MG63 (cell line): ENCODE measurements at places on chromosomes 7 and 10.

GRCh38 chr10:84328418-84329195, at the start of gene CCSER2:
TSS of gene CCSER2 (plus strand) at chr10:84328589. CDS start at chr10:84371053, 42,464 bp downstream.
- peak; percentile 60 for DNase-seq

DNA sequence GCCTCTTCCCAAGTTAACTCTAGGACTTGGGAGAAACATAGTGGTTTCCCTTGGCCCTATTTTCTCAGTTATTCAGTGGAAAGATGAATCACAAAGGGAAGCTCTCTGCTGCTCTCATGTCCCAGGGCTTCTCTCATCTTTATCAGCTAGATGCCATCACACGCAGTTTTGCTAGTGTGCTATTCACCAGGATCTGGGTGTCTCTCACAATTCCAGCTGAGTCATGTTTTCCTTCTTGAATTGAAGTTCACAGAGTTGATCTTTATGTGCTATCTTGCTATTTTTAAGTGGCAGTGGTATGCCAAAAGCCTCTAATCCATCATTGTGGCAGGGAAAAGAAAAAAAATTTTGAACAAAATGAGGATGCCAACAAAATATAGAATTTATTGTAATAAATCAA, 101.3 kb downstream of the TWIST1 start:
- DNase-seq, result no peak

GRCh38 chr10:78492424-78492823, 458.8 kb downstream of the RPS24 start:
- DNase-seq, result no peak

GRCh38 chr10:76031769-76032699, 600.6 kb downstream of the LRMDA start:
- no peak for DNase-seq

- no peak for DNase-seq
Measured at GRCh38 chr10:70952401-70952800, 64.0 kb upstream of the PCBD1 start.

DNA sequence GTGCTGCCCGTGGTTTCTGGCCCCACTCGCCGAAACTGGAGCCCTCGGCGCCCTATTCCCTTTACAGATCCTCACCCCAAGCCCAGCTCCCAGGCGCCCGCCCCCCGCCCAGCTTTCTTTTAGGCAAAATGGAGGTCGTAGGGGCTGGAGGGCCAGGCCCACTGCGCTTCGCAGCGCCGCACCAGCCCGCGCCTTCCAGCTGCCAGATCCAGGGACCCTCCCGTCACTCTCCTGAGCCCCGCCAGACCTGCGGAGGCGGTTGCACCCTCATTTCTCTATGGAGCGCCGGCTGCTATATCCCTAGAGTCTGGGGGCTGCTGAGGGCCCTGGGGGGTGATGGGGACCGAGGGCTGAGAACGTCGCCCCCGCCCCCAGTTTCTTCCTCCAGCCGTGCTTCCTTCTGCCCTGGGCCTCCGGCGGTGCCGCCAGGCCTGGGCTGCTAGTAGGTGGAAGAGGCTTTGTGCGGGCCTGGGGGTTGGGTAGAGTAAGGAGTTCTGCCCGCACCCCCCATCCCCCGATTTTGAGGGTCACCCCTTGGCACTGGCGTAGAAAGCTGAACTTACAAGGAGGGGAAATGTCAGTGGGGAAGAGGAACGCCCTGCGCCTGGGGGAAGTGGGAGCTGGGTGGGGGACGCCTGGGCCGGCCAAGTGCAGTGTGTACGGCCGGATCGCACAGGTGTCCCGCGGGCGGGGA, 1.0 kb downstream of the GNB2 start:
- DNase-seq, result no peak

GRCh38 chr7:27118580-27118979, 12.0 kb downstream of the HOXA4 start:
- no peak for DNase-seq

DNA sequence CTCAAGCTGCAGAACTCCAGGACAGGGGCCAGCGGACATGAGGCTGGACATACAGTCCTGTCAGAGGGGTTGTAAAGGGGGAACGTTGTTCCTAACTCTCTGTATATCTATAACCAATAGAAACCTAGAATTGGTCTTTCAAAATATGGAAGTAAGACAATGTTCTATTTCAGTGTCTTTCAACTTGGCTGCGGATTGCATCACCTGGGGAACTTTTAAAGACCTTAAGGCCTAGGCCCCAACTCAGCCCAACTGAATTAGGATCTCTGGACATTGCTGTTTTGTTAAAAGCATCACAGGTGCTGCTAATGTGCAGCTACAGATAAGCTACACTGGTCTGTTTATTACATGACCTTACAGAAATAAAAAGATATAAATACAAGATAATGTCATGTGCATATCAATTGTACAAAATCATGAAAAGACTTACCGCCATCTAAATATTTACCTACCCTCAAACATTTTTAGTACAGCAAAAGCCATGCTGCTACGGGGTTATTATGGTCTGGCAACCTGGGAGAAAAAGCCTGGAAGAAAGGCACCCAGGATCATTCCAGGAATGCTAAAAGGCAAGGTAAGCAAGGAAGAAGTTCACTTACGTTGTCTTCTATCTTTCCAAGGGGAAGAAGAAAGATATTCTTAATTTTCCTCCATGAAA, 169.1 kb downstream of the RAPGEF5 start:
- no peak for DNase-seq

GRCh38 chr10:124745673-124746072, 1.5 kb upstream of the FAM53B start:
- DNase-seq, result no peak

- DNase-seq, result peak; percentile 26
Measured at GRCh38 chr7:86469680-86470295, 173.9 kb upstream of the GRM3 start.

- no peak for DNase-seq
Measured at GRCh38 chr10:88974012-88974411, 16.6 kb upstream of the FAS start.

DNA sequence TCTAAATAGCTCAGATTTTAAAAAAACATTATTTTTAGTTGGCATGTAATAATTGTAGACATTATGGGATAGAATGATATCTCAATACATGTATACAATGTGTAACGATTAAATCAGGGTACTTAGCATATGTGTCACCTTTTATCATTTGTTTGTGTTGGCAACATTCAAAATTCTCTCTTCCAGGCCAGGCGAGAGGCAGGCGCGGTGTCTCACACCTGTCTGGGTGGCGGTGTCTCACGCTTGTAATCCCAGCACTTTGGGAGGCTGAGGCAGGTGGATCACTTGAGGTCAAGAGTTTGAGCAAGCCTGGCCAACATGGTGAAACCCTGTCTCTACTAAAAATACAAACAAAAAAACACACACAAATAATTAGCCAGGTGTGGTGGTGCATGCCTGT, 151.7 kb downstream of the RTKN2 start:
- DNase-seq, result no peak

DNA sequence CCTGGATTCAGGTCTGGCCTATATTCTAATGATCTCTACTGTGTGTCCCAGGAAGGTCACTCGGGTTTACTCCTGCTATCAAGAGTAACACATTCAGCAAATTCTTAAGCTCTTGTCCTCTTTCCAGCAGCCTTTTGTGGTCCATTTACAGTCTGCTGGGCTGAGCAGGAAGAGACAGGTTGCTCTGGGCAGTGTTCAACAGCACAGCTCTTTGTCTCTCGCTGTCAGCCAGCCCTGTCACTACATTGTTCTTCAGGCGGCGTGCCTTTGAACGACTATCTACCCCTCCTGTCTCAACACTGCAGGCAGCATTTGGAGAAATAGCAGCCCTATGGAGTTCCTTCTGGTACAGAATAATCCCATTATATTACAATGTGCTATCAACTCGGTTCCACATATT, 192.2 kb upstream of the TBX20 start:
- no peak for DNase-seq

- peak; percentile 77 for DNase-seq
Measured at GRCh38 chr7:1473864-1474512, 14.7 kb upstream of the MICALL2 start.

GRCh38 chr10:52031771-52032170, 282.3 kb upstream of the DKK1 start:
- DNase-seq, result no peak

GRCh38 chr7:49766966-49767365, 6.5 kb upstream of the VWC2 start:
- DNase-seq, result no peak
